ENCODE measurements at places on chromosomes 2 and 18.

DNA sequence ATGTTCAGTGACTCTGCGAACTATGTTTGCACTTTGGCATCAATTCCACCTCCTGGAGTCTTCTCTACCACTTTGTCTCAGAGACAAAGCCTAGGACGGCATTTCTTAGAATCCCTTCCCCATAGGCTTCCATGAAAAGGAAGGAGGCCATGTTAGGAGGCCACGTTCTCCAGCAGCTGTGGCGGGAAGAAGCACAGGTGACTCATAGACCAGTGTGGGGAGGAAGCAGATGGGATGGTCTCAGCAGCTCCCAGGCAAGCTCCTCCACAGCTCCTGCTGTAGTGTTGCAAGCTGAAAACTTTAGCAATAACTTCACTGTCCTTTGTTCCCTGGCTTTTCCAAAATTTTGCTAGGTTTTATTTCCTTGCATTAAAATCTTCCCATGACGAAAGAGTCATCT is 781.3 kb upstream of the ID2 start:
- DNase-seq, result no peak

DNA sequence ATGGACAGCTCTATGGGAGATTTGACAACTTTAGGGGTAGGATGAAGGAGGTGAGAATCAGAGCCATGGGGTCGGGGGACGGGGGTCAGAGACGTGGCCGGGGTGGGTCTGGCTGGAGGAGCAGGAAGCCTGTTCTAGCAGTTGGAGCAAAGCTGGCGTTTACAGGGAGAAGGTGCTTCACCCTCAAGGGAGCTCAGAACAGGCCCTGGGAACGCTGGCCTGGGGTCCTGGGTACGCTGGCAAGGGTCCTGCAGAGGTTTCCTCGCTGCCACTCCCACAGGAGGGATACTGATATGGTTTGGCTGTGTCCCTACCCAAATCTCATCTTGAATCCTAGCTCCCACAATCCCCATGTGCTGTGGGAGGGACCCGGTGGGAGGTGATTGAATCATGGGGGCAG is 205.0 kb upstream of the ARL4C start:
- no peak for DNase-seq

GRCh38 chr2:9445089-9445488 is 21.6 kb downstream of the CPSF3 start:
- DNase-seq, result no peak

DNA sequence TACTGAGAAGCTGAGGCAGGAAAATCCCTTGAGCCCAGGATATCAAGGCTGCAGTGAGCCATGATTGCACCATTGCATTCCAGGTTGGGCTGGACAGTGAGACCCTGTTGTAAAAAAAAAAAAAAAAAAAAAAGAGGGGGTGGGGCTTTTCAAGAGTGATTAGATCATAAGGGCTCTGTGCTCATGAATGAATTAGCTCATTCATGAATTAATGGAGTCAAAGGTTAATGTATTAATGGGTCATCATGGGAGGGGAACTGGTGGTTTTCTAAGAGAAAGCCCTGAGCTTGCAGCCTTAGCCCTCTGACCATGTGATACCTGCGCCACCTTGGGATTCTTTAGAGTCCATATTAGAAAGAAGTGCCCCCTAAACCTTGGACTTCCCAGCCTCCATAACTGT is 4.5 kb downstream of the SLC19A3 start:
- DNase-seq, result no peak

- no peak for DNase-seq
Measured at GRCh38 chr2:160859096-160859495, 301.1 kb upstream of the TANK start.

GRCh38 chr2:139000131-139000785 is 220.1 kb upstream of the NXPH2 start:
- DNase-seq, result no peak

DNA sequence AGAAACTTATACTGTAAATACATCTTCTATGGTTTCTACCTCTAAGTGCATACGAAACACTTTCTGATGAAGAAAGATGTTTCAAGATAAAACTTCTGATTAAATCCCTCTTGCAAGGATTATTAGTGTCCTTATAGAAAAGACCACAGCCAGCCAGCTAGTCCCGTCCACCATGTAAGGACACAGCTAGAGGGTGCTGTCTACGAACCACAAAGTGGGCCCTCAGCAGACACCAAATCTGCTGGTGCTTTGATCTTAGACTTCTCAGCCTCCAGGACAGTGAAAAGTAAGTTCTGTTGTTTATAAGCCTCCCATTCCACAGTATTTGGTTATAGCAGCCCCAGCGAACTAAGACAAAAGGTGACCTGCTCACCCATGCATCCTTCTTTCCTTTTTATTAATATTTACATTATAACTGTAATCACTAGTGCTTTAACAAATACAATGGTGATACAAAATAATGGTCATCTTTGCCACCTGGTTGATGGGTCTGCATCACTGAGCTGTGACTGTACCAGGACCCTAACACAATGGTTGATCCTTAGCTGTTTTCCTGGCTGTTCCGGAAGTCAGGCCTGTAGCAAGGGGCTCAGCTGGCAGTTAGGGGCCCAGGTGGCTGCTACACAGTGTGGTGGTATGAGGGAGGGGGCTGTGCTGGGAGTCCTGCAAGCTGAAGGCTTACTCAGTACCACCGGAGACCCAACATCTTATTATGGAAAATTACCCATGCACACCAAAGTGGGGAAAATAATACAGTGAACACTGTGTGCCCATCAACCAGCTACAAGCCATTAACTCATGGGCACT is 108.5 kb upstream of the SMAD7 start:
- DNase-seq, result no peak

GRCh38 chr18:46939998-46940571 is 22.7 kb downstream of the KATNAL2 start:
- DNase-seq, result no peak

DNA sequence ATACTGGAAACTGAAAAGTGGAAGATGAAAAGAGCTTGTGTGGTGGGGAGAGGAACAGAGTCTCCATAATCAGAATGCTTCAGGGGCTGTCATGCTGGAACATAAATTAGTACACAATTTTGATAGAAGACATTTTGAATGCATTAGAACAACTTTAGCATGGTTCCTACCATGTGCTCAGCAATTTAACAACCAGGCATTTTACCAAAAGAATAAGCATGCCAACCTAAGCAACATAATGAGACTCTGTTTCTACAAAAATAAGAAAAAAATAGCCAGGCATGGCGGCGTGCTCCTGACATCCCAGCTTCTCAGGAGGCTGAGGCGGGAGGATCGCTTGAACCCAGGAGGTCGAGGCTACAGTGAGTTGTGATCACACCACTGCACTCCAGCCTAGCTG is 40.5 kb upstream of the TMEM18 start:
- DNase-seq, result no peak

DNA sequence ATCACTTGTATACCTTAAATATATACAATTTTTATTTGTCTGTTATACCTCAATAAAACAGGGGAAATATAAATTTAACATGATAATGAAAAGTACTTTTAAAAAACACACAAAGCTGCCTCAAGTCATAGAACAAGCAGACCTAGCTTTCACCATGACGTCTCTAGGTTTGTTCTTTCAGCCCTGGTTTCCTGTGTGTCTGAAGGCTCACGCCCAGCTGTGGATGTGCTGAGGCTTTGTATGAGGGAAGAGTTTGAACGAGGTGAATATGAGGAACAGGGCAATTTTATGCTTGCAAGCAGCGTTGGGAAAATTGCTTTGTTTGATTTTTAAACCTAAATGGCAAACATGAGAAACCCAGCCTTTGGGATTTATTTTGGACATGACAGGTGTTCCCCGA is 15.3 kb downstream of the SH3RF3 start:
- DNase-seq, result no peak

GRCh38 chr2:238703436-238703835 is 144.4 kb upstream of the TWIST2 start:
- DNase-seq, result no peak

- no peak for DNase-seq
Measured at GRCh38 chr2:203412546-203413331, 84.5 kb downstream of the ABI2 start.

GRCh38 chr2:8296306-8296705 is 385.6 kb upstream of the ID2 start:
- DNase-seq, result no peak

- no peak for DNase-seq
Measured at GRCh38 chr2:219404954-219405353, 13.2 kb upstream of the DES start.

DNA sequence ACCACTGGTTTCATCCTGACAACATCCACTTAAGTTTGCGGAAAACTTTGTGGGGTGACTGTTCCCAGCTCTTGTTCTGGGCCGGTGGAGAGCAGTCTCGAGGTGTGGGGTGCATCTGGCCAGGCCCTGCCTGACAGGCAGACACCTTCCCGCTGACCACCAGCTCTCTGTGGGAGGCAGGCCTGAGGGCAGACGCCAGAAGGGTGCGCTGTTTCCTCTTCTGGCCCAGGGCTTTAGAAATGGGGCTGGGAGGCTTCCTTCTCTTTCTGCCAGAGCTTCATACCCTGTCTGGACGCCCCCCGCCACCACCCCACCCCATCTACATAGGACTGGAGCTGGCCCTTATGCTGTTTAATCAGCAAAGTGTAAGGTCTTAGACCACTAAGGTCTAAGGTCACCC is 263.8 kb downstream of the LOXHD1 start:
- no peak for DNase-seq

DNA sequence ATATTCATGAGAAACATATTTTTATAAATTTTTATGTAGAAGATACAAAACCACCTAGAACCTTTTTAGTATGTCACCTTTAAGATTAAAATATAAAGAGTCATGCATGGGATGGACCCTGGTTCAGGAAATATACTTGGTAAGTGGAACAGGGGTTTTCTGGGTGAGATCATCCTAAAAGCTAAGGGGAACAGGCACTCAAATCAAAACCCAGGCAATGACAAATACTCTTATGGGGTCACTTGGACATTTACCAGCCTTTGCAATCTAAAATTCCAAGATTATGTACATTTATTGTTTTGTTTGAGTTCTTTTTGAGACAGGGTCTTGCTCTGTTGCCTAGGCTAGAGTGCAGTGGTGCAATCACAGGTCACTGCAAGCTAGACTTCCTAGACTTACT is 65.8 kb downstream of the SGPP2 start:
- no peak for DNase-seq

DNA sequence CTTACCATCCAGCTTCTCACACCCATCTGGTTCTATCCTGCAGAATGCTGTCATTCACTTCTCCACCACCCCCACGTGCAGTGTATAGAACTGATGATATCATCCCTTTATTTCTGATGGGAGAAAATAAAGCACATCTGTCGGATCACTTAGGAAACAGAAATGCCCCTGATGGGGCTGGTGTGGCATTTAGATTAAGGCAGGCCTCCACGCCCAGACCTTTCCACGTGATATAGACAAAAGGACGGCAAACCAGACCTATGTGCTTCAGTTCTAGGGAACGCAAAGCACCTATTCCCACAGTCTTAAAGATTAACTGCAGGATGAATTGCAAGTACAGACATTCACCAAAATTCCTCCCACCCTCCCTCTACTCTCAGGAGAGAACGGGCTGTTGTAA is 27.6 kb upstream of the CABLES1 start:
- no peak for DNase-seq

GRCh38 chr2:17879137-17879912 is 858 bp downstream of the KCNS3 start:
- no peak for DNase-seq

DNA sequence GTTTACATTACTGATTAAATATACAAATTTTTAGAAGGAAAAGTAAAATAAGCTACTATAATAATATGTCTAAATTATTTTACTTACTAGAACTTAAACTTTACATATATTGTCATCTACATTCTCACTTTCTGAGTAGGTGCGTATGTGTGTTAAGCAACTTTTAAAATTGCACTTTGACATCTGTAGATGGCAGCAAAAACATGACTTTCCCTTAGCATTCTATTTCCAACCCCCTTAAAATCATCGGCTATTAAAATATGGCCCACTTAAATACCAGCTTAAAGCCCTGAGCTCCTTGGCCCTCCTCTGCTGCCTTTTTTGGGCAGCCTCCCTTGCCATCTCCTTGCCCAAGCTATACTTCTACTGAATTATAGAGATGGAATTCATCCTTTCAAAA is 78.0 kb downstream of the UPP2 start:
- no peak for DNase-seq

DNA sequence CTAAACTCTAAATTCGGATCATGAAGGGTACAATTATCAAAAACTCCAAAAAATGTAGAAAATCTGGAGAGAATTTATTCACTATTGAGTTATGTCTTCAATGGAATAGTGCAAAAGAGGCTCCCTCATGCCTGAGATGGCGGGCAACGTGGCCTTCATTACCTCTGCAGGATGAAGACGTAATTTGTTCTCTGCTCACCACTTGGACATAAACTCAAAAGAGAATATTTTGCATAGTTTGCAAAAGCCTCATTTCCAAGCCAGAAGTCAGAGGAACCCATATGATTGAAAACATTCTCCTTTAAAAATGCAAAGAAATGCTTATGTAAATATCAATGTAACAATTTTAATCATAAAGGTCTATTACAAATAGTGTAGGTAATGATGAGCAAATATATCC is 58.7 kb downstream of the SLC25A12 start:
- no peak for DNase-seq

GRCh38 chr2:134818321-134818720 is 20.1 kb upstream of the ACMSD start:
- no peak for DNase-seq

- DNase-seq, result no peak
Measured at GRCh38 chr2:160352500-160352899, 141.1 kb downstream of the RBMS1 start.

- DNase-seq, result no peak
Measured at GRCh38 chr18:24417480-24417879, 9.0 kb upstream of the IMPACT start.

DNA sequence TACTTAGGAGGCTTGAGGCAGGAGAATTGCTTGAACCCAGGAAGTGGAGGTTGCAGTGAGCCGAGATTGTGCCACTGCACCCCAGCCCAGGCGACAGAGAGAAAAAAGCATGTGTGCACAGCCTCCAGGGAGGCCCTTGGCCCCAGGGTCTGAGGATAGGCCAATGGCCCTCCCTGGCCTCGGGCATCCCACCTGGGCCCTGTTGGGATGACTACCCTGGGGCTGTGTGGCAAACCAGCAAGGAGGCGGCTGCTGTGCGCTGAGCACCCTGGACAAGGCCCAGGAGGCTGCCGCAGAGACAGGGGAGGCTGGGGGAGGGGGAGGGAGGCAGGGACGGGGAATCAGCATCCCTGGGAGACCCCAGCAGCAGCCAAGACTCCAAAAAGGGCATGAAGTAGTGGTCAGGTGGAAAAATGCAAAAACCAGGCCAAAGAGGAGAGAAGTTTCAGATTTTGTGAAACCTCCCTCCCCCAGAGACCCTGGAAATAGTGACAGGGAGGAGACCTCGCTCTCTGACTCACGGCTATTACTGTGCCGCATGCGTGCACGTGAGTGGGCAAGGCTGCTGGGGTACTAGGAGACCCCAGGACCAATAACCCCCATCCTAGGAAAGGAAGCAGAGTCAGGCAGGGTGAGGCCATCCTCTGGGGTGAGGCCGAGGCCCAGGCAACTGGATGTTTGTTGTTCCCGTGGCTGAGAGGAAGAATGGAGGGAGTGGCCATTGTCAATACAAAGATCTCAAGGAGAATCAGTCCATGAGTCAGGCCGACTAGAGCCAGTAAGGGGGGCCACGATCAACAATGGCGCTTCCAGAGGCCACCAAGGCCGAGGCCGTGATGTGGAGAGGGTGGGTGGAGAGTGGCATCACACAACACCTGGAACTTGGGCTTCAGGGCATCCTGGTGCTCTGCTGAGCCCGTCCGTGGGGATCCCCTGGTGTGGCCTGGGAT is 16.0 kb upstream of the B3GNT7 start:
- no peak for DNase-seq
